ENCODE measurements at places on chromosomes 13 and 19. TPM values are rescaled to one million over a fixed set of nuclear protein-coding genes. Genes with fewer than 3 reads are reported as not detected.

Gene LSM4
- total RNA-seq = 152 TPM

Gene C19orf67
- total RNA-seq = 1.2 TPM

Gene EPN1
- 98.1 TPM for total RNA-seq

Gene PDX1
- total RNA-seq = not detected

Gene SYNE4
- 8.5 TPM for total RNA-seq

Gene FCAR
- not detected for total RNA-seq

Gene CARD8
- total RNA-seq = 9.1 TPM

Gene ZNF665
- 16.9 TPM for total RNA-seq

Measured in placental epithelial cell (primary cell).